ENCODE measurements at places on chromosomes 2 and 18. TPM values are rescaled to one million over a fixed set of nuclear protein-coding genes. Genes with fewer than 3 reads are reported as not detected.

- peak; percentile 15 for DNase-seq
Observed at GRCh38 chr2:238498691-238499295, 72.1 kb downstream of the ASB1 start.

DNA sequence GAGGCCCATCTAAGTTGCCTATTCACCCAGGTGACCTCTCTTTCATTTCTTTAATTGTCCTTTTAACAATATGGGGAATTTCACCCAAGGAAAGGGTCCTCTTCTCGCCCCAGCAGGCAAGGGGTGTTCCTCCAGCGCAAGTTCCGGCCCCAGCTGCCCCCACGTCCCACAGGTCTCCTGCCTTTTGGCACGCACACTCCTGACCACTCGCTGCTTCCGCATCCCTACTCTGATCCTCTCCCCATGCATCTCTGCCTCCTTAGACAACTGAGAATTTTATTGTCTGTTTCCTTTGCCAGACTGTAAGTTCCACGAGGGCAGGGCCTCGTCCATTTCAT lies 684 bp upstream of the ARPC2 start:
- DNase-seq: no peak

DNA sequence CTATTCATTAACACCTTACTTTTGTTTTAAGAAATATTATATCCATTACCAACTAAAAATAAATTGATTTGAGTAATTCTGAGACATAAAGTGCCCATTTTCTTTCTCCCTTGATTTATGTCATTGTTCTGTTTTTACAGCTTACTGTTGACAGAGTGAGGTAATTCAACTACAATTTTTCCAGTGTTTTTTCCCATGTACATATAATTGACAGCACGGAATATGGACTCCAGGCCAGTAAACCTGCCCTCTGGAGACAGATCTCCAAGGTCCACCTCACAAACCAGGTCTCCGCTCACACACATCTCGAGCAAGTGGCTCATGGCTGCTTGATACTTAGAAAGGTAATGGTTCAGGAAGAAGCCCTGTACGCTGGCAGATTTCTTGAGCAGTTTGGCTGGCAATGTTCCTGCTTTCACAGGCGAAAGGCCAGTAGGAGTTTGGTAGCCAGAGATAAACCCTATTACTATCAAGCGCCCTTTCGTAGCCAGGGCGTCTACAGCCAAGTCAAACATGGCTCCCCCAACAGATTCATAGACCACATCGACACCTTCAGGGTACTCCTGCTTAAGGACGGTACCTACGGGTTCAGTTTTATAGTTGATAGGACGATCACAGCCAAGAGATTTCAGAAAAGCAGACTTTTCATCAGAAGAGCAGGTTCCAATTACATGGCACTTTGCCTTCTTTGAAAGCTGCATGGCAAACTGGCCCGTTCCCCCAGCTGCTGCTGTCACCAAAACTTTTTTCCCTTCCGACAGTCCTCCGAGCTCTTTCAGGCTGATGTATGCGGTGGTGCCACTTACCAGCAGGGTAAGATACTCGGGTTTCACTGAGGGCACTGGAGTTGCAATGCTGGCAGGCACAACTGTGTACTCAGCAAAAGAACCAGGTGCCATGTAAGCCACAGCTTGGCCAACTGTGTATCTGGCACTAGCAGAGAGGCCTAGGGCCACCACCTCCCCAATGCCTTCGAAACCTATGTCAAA lies 7.4 kb downstream of the PTGR3 start:
- DNase-seq: no peak

DNA sequence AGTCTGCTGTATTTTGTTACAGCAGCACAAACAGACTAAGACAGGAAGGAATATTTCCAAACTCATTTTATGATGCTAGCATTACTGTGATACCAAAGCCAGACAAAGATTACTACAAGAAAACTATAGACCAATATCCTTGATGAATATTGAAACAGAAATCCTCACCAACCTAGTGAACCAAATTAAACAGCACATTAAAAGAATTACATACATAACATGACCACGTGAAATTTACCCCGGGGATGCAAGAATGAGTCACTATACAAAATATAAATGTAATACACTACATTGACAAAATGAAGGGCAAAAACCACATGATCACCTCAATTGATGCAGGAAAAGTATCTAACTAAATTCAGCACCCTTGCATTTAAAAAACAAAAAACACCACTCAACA lies 112.6 kb downstream of the CHN1 start:
- no peak for DNase-seq

Gene APLF
- total RNA-seq: 0.58 TPM

Gene TPRKB
- 31.4 TPM for total RNA-seq

Gene HOXD12
- not detected for total RNA-seq

Gene HOXD1
- 0.18 TPM for total RNA-seq
